Kidney (tissue), 22 donors: ENCODE measurements at places on chromosomes 13 and 19. TPM values are rescaled to one million over a fixed set of nuclear protein-coding genes. Genes with fewer than 3 reads are reported as not detected.

Gene ZNF256
- total RNA-seq = 9.3 TPM

Gene YJU2
- total RNA-seq = 22.5 TPM

Gene FUT1
- total RNA-seq = 4.3 TPM

Gene PTH2
- total RNA-seq = not detected

Gene PMIS2
- not detected for total RNA-seq

Gene RRAS
- total RNA-seq = 92.3 TPM

Gene CYP2B6
- total RNA-seq = 0.31 TPM

Gene GPR183
- total RNA-seq = 11.8 TPM

Gene TRPC4
- total RNA-seq = 2.9 TPM

Gene SH2D3A
- 35.4 TPM for total RNA-seq

Gene SMIM17
- total RNA-seq = 0.47 TPM

Gene MED4
- total RNA-seq = 50.8 TPM

Gene PROZ
- total RNA-seq = not detected

Gene TTC9B
- not detected for total RNA-seq

- no peak for DNase-seq
These were observed 122.9 kb upstream of the MAB21L1 start for GRCh38 chr13:35599384-35599783.

DNA sequence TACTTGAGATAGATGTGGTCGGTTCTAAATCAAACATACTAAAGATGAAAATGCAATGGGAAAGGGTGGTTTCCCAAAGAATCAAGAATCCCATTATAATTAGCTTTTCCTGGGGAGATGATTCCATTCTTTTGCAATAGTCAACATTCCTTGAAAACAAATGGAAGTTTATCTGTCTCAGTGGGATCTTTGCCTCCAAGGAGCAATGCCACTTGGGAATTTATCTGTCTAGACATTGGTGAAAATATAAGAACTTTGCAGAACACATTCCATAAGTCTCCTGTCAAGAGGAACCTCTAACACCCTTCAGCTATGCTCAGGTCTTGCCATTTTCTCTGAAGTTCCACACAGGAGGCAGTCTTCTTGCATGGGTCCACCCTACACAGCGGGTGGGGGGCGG lies 152.5 kb downstream of the KCTD12 start:
- no peak for DNase-seq

- DNase-seq = no peak
These were observed 101.8 kb downstream of the FAM216B start for GRCh38 chr13:42883142-42883541.

- DNase-seq = no peak
These were observed 53.5 kb downstream of the IPO5 start for GRCh38 chr13:98007001-98007400.

GRCh38 chr13:78443839-78444238 lies 159.5 kb downstream of the POU4F1 start:
- DNase-seq = no peak

DNA sequence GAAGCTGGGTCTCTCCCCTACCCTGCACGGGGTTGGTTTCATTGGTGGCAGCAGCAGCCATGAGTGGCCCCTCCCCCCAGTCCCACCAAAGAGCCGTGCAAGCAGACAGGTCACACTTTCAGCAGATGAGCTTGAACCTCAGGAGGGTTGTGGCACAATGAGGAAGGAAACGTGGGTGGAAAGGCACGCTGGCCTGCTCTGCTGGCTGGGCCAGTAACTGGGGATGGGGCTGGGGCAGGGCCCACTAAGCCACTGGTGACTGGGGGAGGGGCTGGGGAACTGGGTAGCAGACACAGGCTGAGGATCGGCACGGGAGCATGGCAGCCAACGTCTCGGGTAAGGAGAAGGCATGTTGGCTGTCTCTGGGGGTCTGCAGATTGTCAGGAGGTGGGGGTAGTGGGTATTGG lies at the start of gene P2RY11:
Gene P2RY11, plus strand, starts transcription at position 289 of the 407 bp plus-strand sequence. Its CDS starts 29 bp downstream, at position 318.
- DNase-seq = no peak

DNA sequence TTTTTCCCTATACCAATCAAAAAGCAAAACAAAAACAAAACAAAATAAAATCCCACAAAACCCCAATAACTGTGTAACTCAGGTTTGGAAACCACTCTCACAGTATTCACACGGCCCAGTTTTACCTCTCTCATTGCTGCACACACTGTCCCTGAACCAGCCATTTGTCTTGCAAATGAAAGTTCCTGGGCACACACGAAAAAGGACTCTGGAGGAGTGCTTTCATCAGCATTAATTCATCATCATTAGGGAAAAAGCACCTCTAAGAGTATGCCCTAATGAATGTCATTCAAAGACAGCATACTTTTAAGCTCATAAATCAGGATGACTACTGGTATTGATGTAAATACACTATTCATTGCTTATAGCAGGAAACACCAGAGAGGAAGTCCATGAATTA lies 306.3 kb downstream of the DNAJC15 start:
- DNase-seq = no peak

DNA sequence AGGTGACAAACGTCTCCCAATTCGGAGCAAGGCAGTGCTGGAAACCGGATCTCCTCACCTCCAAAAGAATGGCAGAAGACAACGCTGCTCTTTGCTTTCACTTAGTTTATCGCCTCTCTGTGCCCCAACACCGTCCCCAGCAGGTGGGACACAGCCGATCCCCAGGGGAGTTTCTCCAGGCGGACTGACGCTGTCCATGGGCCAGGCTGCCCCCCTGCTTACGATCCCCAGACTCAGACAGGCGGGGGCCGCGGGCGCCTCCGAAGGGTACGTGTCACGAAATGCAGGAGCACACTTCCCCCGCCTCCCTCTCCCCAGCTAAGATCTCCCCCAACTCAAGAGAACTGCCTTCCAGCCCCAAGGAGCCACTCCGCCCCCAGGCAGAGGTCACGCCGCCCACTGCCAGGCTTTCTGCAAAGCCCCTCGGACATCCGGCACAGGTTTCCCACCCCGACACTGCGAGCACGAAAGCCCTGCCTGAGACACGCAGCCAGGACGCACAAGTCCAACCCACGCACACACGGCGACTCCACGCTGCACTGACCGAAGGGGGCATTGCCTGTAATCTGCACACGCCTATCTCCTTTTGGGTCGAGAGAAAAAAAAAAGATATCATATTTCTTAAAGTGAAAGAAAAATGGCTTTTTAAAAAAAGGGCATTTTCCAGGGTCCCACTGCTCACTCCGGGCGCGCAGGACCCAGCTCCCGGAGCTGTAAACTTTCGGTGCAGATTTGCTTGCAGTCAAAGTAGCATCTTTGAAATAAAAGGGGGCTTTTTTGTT lies 2.0 kb downstream of the SPRY2 start:
- peak; percentile 93 for DNase-seq

- no peak for DNase-seq
These were observed 22.8 kb downstream of the SYDE1 start for GRCh38 chr19:15129856-15130585.

DNA sequence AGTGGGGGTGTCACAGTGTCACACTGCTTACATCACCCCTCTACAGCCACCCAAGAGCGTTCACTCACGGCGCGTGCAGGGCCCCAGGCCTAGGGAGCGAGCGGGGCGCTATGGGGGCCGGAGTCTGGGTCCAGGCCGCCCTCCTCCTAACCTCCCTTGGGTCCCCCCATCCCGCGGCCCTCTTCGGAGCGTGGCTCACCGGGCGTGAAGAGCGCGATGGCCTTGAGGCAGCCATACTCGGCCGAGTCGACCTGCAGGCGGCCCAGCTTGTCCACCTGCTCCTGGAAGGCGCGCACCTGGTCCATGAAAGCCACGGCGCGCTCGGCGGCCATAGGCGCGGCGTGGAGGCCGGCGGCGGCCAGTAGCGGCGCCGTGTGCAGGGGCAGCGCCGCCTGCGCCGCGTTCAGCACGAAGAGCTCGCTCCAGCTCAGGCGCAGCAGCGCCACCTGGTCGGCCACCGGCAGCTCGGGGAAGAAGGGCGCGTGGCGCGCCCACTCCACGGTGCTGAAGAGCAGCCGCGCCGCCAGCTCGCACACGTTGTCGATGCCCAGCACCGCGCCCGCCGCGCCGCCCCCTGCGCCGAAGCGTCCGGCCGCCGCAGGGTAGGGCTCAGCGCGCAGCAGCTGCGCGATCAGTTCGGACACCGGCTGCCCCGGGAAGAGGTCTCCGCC lies 9.4 kb downstream of the OCEL1 start:
- peak; percentile 82 for DNase-seq

DNA sequence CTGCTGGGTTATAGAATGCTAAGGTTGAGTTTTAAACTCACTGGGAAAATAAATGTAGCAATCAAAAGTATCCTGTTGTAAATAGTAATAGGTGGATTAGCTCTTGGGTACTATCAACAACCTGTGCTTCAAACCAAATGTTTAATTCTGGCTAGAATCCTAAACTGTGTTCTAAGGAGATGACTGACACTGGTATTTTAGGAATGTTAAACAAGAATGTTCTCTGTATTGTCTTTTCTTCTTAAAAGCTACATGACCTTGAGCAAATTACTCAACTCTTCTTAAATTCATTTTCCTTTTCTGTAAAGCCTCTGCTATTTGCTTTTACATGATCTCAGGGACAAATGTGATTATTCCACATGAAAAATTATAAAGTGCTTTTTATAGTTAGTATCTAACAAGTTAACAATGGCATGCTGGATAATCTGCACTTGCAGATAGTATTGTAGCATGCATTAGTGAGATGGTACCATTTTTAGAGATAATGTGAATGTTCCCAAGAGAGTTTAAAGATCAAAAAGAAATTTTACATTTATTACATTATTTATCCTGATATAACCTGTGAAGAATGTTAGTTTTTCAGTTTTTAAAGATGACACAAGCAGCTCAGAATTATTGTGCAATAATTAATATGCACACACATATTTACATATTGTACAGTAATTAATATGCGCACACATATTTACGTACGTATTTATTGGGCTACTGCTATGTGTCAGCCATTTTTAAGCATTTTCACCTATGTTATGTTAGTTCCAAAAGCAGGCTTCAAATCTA lies 13.6 kb upstream of the EPSTI1 start:
- no peak for DNase-seq

GRCh38 chr19:5645409-5645808 lies 22.5 kb downstream of the SAFB start:
- no peak for DNase-seq

DNA sequence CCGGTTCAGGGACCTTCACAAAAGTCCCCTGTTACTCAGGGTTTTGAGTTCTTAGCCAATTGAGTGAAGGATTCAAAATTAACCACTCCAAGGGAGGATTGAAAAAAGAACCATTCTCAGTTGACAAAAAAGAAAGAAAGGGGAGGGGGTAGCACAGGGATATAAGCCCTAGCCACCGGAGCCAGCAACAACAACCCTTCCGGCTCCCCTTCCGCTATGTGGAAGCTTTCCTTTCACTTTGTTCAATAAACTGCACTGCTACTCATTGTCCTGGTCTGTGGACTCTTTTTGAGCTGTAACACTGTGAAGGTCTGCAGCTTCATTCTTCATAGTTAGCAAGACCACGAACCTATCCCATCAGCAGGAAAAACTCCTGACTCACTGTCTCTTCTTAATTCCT lies 1488.1 kb upstream of the PRR20A start:
- no peak for DNase-seq

- DNase-seq = no peak
These were observed 233.9 kb downstream of the LMO7 start for GRCh38 chr13:75869981-75870380.

DNA sequence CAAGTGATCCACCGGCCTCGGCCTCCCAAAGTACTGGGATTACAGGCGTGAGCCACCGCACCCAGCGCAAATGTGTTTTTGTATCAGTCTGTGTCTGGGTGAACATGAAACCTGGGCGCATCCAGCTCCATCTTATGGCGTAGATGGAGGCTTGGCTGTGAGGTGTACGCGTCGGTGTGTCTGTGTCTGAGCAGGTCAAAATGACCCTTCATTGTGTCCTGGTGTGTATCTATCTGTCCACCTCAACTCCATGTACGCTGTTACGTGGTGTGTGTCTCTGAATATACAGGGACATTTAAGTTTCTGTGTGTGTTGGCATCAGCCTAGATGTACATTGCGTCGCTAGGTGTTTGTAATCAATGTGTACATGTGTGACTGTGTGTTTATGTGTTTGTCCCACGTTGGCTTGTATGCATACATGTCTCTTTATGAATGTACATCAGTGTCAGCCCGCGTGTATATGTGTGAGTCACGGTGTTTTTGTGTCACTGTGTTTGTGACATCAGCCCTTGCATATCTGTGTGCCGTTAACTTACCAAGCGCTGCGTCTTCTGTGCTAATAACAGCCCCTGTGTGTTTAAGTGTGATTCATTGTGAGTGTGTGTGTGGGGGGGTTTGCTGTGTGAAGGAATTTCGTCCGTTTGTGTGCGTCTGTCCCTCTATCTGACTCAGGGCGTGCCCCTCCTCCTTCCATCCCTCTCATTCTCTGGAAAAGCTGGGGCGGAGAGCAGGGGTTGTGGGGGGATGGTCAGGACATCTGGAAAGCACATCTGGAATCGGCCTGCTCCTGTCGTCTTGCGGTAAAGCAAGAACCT lies 6.4 kb downstream of the AXL start:
- peak; percentile 78 for DNase-seq
